Urothelium cell line (cell line): ENCODE measurements at places on chromosomes 13 and 19.

- DNase-seq: no peak
Measured at GRCh38 chr19:43747557-43748204, 7.1 kb downstream of the SMG9 start.

GRCh38 chr13:93480553-93481106, 254.0 kb downstream of the GPC6 start:
- DNase-seq: no peak

- no peak for DNase-seq
Measured at GRCh38 chr13:38606699-38607535, 80.0 kb upstream of the FREM2 start.

- no peak for DNase-seq
Measured at GRCh38 chr13:38528986-38529385, 157.9 kb upstream of the FREM2 start.

DNA sequence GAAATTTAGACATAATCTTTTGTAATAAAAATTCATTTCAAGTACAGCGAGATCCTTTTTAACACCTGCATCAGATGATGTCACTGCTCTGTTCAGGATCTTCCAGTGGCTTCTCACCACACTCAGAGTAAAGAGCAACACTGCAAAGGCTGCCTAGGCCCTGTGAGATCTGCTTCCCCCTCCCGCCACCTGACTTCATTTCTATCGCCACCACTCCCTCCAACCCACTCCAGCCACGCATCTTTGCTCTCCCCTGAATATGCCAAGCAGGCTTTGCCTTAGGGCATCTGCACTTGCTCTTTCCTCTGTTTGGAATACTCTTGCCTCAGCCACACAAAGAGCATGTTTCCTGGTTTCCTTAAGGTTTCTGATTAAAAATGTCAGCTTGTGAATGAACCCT, 58.3 kb downstream of the MBNL2 start:
- DNase-seq: no peak

DNA sequence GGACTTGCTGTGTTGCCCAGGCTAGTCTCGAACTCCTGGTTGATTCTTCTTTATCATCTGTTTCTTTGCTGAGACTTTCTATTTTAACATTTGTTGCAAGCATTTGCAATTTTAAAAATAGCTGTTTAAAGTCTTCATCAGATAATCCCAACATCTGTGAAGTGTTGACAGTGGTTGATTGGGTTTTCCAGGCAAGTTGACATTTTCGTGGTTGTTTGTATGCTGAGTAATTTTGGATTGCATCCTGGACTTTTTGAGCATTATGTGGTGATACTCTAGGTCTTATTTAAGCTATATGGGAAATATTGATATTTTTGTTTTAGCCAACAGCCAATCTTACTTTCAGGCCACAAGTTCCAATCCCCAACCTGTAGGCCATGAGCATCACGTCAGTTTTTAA, 25.1 kb downstream of the AP1M1 start:
- DNase-seq: no peak

DNA sequence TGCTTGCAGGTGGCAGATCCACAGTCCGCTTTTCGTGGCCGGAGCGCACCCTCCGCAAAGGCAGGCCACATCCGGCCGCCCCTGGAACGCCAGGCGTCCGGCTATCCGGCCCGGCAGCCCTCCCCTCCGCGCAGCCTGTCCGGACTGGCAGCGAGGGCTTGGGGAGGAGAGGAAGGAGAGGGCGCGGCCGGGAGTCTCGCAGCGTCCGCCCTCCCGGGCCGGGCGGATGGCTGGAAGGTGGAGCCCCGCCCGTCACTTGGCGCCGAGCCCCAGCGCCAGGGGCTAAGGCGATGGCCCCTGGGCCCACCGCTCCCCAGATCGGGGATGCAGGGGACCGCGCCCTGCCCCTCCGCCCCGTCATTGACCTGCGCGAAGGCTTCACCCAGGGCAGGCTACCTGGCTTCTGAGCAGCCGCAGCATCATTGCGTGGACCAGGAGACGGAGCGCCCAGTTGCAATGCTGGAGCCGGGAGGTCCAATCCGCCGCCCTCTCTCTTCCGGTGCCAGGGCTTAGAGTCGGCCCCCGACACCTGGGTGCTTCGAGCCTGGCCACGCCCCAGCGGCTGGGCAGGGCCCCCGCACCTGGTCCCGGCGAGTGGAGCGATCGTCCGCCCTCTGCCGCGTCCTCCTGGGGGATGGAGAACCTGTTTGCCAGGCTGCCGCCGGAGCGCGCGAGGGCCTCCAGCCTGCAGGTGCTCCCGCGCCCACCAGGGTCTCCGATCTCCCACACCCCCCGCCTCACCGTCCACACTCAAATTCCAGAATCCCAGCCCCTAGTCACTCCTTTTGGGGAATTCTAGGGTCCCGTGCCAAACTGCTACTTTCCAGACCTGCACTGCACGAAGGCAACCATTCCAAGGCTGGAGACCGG, at the start of gene FUT1:
Gene FUT1 (minus strand): TSS at position 146 of the 870 bp plus-strand sequence. CDS start 1,360 bp downstream, outside the sequence.
- peak; percentile 60 for DNase-seq

- DNase-seq: no peak
Measured at GRCh38 chr13:100536643-100537180, 51.9 kb downstream of the GGACT start.

- DNase-seq: no peak
Measured at GRCh38 chr19:8814176-8814575, 17.9 kb downstream of the ZNF558 start.

- DNase-seq: no peak
Measured at GRCh38 chr19:31119951-31120690, 229.1 kb downstream of the TSHZ3 start.

GRCh38 chr13:72341904-72342303, 385.5 kb downstream of the MZT1 start:
- DNase-seq: no peak

- peak; percentile 6 for DNase-seq
Measured at GRCh38 chr13:108769213-108770070, 140.0 kb downstream of the MYO16 start.

- no peak for DNase-seq
Measured at GRCh38 chr13:95921485-95921884, 131.7 kb downstream of the UGGT2 start.

- no peak for DNase-seq
Measured at GRCh38 chr19:31567776-31568175, 218.5 kb upstream of the TSHZ3 start.

DNA sequence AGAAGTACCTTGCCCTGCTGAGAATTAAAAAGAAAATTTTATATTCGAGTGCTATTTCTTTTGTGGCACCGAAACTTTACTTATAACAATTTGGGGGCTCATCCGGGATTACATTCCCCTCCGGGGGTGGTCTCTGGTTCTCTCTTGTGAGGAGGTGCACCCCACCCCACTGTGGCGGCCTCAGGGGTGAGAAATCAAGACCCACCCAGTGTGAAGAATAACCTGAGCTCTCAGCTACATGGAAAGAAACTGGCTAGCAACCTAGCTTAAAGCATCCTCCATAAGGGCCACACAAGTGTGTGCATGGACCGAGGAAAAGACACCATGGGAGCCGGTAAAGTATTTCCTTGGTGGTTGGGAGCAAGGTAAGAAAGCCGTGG, 50.9 kb upstream of the ANKRD10 start:
- DNase-seq: no peak

DNA sequence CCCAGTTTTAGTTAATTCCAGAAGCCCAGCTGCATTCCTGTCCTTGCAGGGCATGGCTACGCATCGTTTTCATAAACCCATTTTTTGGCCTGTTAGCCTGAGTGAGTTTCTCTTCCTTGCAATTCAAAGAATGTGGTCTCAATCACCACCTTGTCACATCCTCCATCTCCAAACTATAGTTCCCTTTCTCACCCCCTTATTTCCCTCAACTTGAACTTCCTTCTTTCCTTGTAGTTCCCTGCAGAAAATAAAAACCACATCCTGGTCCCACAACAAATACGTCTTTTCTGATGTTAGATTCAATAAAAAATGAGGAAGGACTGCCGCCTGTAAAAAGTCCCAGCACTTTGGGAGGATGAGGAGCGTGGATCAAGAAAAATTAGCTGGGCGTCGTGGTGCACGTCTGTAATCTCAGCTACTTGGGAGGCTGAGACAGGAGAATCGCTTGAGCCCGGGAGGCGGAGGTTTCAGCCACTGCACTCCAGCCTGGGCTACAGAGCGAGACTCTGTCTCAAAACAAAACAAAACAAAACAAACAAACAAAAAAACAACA, 13.2 kb downstream of the ADGRE3 start:
- DNase-seq: no peak

GRCh38 chr13:63409791-63410351, 1994.2 kb upstream of the PCDH20 start:
- no peak for DNase-seq

GRCh38 chr13:81078048-81078447, 737.1 kb upstream of the SPRY2 start:
- DNase-seq: no peak

DNA sequence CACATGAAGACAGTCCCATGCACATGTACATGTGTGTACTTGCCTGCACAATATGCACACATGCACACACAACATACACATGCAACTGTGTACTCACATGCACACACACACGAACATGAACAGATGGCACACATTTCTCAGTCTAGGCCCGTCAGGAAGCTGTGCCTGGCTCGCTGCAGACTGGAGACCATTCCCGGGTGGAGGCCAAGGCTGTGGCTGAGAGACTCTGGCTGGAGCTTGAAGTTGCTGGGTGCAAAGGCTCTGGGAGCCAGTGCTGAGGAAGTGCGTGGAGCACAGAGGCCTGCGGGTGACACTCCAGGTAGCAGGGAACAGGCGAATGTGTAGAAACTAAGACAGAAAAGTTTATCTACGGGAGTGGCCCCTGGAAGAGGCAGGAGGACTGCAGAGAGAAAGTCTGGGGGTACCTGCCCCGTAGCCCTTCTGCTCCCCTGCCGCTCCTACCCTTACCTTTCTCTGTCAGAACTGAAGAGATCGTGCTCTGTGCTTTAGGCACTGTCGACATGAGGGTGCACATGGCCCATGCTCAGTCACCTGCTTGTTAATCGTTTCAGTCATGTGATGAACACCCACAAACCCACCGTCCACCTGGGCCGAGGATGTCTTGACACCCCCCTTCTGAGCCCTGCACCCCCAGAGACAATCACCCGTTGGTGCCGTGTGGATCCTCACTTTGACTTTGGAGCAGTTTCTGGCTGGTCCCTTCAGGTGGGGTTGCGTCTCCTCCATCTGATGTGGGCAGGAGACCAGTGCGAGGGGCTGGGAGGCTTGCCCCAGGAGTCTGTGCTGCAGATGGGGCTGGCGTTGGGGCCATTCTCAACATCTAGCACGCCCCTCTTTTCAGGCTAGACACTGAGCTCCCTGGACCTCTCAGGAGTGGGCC, 69.4 kb downstream of the TEX29 start:
- no peak for DNase-seq

DNA sequence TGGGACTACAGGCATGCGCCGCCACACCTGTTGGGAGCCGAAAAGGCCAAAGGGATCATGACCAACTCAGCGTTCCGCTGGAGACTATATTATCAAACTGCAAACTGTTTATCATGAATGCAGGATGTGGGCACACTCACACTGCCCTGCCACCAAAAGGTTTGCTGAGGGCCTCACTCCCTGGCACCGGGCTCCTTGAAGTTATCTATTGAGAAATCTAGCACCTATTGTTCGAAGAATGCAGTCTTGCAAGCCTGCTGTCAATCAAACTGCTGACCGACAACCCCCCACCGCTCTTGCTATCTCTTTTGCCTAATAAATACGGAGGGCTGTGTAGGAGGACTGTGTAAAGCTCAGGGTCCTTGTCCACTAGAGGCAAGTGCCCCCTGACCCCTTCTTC, 5.2 kb upstream of the ZNF836 start:
- no peak for DNase-seq

DNA sequence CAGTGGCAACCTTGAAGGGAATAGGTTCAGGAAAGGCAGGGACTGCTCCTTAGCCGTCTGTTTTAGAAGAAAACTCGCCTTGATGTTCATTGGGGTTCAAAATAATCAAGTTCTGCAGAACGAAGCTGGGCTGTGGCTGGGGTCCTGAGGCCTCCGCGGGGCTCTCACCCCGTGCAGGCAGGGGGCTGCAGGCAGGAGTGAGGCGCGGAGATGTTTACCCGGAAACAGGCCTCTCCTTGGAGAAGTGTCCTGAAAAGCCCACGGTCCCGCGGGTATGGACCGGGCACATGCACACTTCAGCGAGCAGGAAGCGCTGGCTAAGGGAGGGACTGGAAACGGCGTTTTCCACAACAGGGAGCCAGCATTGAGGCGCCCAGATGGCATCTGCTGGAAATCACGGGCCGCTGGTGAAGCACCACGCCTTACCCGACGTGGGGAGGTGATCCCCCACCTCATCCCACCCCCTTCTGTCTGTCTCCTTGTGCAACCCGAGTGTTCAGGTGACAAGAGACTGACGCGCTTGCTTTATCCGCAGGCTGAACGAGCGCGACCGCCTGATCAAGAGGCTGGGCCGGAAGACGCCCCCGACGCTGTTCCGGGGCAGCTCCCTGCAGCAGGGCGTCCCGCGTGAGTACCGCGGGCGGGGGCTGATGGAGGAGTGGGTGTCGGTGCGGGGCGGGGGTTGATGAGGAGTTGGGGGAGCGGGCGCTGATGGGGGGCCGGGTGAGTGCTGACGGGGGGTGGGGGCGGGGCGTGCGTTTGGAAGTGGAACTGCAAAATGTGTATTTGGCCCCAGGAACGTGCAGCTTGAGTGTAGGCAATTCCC, 39.6 kb downstream of the SHISA2 start:
- DNase-seq: no peak

DNA sequence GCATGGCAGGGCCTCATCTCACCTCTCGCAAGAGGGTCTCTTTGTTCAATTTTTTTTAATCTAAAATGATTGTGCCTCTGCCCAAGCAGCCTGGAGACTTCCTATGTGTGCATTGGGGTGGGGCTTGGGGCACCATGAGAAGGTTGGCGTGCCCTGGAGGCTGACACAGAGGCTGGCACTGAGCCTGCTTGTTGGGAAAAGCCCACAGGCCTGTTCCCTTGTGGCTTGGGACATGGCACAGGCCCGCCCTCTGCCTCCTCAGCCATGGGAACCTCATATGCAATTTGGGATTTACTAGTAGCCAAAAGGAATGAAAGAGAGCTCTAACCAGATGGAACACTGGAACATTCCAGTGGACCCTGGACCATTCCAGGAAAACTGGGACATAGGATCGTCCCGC, 8.0 kb downstream of the FXYD3 start:
- DNase-seq: no peak

DNA sequence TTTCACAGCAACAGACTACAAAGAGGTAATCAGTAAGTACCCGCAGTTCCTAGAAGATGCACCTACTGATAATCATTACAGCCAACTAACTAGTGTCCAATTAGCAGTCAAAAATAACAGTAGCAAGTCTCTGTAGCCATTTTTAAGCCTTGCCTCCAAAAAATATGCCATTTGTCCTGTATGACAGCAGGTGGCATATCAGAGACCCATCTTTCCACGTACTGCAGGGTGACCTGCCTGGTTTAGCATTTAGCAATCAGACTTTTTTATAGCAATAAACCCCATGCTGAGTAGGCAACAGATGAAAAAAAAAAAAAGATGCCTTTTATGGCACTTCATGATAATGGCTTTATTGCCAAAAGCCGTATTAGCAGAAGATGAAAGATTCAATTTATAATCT, 155.3 kb upstream of the LSM14A start:
- DNase-seq: no peak

DNA sequence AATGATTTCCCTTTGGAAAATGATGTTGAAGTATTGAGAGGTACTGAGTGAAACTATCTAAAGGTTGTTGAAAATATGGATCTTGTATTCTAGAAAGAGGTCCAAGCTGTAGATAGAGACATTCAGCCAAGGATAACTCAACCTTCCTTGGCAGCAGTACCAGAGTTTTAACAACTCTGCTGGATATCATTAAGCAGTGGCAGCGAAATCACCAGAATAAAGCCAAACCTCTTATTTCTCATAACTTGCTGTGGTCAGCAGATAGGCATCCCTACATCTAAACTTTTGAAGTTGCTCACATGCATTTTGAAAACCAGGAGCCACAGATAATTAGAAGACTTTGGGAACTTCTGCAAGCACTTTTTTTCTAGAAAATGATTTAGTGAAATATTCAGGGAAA, 559.8 kb downstream of the IRS2 start:
- no peak for DNase-seq
